ENCODE measurements at places on chromosomes 12 and 14.

DNA sequence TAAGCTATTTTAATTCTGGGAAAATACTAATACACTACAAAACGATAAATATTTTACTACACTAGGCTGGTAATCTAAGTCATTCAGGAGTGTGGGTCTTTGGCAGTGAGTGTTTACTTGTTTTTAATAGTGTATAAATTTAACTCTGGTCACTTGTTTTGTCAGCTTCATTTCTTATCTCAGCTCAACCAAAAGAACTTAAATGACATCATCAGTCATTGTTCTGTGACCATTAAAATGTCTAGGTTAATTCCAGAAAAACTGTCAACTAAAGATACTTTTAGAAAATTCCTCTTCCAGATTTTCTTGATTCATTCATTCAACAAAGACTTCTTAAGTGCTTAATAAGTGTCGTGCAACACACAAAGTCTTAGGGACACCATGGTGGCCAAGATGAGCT, 102.8 kb downstream of the FOXN3 start:
- no peak for DNase-seq

DNA sequence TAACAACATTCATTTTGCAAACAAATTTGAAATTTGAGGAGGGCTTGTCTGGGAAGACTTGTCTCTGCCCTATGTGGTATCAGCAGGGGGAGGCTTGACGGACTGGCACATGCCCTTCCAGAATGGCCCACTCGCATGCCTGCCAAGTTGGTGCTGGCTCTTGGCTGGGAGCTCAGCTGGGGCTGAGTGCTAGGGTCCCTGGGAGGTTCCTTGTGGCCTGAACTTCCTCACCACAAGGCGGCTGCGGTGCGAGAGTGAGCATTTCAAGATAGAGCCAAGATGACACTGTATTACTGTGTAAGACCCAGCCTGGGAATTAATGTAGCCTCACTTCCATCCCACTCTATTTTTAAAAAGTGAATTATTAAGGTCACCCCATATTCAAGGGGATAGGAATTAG, 271.6 kb upstream of the PLEKHG7 start:
- peak; percentile 45 for DNase-seq

DNA sequence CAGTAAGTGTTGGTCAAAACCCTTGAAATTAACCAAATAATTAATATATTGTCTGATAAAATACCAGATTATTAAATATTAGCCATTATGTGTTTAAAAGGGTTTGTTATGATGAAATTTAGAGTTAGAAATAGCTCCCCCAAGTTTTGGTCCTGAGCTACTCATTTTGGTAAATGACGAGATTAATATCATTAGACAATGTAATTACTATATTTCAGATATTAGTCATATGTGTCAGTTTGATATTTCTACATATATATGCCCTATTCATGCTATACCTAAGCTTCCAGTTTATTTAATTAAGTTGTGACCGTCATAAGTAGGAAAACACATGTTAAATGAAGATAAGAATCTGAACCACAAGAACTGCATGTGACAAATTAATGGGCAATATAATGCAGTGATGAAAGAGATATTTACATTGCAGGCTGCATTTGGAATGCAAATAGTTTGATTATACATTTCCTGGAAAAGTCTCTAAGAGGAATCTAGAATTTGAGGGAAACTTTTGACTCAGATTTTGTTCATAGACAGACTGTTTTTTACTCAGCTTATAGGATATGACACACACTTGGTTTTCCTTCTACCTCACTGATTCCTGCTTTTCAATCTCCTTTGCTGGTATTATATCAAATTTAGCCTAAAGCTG, 70.5 kb downstream of the TBC1D30 start:
- no peak for DNase-seq

DNA sequence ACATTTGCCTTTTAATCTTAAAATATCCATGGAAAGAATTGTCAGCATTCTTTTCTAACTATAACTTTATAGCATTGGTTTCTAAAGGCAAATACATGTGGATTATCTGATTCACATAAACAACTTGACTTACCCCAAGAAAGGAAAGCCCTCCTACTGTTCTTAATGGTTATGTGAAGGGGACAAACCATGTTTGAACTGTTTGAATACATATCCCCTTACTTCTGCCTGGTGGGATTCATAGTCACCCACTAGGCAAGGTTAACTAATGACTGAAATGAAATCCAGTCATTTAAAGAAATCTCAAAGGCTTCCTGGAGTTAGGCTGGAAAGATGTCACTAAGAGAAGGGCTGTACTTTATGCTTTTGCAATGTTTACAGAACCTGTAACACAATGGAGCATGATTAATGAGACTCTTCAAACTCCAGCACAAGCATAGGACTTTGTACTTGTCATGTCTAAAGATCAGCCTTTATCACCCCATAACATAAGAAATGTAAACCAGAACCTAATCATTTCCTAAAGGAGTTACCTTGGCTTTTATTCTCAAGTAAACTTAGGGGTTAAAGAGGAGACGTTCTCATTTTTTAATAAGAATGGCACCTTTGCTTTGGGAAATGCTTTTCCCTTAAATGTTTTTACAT, 10.2 kb upstream of the FLRT2 start:
- DNase-seq: no peak

Data from OCI-M1 (cell line).